Right cardiac atrium (tissue), 5 donors: ENCODE measurements at places on chromosomes 3 and 15. TPM values are rescaled to one million over a fixed set of nuclear protein-coding genes. Genes with fewer than 3 reads are reported as not detected.

- DNase-seq: no peak
Measured at GRCh38 chr3:18188491-18188890, 236.6 kb downstream of the SATB1 start.

- no peak for DNase-seq
Measured at GRCh38 chr3:96236522-96236921, 577.9 kb upstream of the EPHA6 start.

- DNase-seq: peak; percentile 73
Measured at GRCh38 chr3:183178833-183179549, 16.5 kb upstream of the LAMP3 start.

GRCh38 chr3:9390265-9390888, 7.0 kb upstream of the SETD5 start:
- DNase-seq: no peak

DNA sequence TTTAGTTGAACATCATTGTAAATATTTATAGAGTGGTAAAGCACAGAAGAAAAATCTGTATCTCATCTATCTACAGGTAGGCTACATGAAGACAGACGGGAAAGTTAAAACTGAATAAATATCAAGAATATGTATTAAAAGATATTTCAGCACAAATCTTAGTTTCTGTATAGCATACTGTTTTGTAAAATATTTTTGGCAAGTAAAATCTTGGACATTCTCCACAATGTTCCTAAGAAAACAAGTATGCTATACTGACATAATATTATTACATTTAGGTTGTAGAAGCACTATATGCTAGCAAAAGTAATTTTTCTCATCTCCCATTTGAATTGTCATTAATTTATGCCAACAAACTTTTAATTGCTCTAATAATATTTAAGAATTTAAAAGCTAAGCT, 326.4 kb upstream of the ARL6 start:
- DNase-seq: no peak

DNA sequence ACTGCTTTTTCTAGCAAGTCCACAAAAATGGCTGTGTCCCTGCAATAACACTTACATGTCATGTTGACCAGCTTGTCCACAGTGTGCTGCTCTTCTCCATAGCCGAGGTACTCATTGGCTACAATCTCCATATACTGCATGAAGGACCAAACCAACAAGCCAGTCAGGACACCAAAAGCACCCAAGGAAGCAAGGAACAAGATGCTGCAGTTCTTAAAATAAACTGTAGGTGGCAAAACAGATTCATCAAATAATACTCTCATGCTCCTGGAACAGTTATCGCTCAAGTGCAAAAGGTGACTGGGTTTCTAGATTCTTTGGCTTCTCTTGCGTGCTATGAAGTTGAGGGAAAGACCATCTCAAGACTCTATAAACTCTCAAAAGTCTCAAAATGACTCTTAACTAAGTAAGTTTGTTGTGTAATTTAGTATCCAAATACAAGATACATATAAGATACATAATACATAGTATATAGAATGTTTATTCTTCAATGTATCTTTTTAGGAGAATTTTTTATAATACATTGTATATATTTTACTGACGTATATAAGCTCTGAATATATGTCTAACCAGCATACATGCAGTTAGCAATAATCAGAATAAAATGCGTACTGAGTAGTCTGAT, 57.0 kb downstream of the NEK10 start:
- no peak for DNase-seq

- DNase-seq: no peak
Measured at GRCh38 chr3:151726016-151726415, 7.7 kb upstream of the AADACL2 start.

DNA sequence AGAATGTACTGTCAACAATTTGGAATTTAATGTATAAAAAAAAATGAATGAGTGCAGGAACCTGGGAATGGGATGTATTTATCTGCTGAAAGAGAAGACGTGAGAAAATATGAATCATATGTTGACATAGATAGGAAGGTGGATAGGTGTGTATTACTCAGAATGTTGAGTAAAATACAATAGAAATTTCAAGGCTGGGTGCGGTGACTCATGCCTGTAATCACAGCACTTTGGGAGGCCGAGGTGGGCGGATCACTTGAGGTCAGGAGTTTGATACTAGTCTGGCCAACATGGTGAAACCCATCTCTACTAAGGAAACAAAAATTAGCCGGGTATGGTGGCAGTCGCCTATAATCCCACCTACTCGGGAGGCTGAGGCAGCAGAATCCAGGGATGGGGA, 202.8 kb downstream of the CADM2 start:
- no peak for DNase-seq

DNA sequence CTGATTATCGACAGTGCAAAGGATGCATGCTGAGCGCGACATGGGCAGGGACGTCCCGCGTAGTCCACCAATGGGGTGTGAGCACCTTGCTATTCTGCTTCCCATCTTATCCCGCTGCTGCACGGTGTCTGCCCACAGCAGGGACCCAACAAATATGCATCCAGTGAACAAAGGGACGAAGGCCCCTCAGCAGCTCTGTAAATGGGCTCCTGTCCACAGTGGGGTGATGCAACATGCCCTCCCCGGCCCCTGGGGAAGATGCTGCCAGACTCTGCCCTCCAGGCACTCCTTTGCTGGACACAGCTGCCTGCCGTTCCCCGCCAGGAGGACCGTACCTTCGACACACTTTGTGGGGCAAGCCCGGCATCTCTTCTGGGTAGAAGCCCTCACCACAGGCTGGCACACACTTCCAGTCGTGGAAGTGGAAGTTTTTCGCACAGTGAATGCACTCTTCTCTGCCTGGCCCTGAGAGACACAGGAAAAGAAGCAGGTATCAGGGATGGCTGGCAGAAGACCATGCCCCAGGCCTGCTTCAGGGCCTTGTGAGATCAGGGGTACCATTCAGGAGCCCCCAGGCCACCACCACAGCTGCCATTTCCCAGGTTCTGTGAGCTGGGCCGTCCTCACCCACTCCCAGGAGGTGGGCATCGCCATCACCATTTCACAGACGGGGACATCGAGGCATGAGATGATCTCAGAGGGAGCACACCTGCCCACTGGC, 18.2 kb upstream of the SNRPA1 start:
- DNase-seq: no peak

DNA sequence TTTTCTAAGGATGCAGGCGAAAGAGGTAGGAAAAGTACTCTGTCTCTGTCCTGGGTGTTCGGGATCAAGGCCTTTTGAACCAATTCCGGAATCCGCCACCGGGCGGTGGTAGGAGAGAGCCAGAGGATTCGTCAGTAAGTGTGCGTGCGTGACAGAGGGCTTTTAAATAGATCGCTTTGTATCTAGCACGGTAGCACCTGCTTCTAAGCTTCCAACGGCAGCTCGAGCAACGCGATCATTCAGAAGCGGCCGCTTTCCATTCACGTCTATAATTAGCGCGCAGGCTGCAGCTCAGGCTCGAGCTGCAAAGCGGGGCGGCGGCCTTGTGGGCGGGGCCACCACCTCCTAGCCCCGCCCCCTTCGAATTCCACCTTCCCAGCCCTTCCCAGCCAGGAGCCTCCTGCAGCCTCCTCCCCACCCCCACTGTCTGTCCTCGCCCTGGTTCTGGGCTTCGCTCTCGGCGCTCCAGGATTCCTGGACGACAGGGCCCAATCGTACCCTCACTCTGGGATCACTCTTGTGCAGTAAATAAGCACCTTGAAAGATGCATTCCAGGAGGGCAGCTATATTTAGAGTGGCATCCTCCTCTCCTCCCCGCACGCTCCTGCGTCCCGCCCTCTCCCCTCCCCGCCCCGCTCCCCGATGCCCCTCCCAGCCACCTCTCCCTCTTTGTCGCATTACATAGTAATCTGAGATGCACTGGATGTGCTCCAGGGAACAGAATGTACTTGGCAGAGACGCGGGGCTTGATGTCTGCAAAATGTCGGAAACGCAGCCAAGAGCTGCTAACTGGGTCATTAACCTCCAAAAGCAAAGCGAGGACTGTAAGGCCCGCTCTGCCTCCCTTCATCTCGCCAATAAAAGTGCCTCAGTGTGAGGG, 224.1 kb upstream of the TPRG1 start:
- DNase-seq: peak; percentile 95

GRCh38 chr3:43255662-43256061, 30.7 kb upstream of the SNRK start:
- no peak for DNase-seq

DNA sequence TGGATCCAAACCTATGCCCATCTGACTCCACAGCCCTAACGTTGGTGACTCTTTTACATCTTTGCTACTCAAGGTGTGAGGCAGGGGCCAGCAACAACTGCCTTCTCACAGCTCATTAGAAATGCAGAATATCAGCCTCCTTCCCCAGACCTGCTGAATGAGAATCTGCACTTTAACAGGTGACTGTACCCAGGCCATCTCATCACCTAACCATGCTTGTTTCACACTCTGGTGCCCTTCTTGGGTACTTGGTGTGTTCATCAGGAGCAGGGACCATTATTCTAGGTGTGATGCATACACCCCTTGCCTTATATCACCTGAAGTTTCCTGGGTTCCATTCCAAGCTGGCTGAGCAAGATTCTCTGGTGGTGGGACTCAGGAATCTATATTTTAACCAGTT, 196.3 kb upstream of the LMCD1 start:
- DNase-seq: no peak

The ARHGEF26 gene
- 3.3 TPM for total RNA-seq

The LYSMD4 gene
- 14.7 TPM for total RNA-seq

The LRRIQ4 gene
- total RNA-seq: not detected

The ANKUB1 gene
- total RNA-seq: not detected

The RTP1 gene
- not detected for total RNA-seq

The BLM gene
- 22.9 TPM for total RNA-seq
